ENCODE measurements at places on chromosomes 12 and 14.

DNA sequence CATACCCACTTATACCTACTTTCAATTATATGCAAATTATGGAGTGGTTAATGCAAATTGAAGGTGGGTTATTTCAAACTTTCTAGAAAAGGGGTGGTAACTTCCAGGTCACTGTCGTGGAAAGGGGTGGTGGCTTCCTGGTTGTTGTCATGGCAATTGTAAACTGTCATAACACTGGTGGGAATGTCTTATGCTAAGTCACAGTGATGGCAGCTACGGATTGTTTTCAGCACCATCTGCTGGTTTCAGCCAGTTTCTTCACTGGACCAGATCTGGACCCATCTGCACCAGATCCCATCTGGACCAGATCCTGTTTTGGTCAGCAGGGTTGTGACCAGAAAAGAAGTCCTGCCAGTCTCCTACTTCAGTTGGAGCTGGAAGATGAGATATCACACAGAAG lies 1469.3 kb downstream of the AACS start:
- no peak for DNase-seq

GRCh38 chr12:85130646-85131045 lies 94.5 kb downstream of the LRRIQ1 start:
- DNase-seq, result peak; percentile 9

GRCh38 chr12:110933326-110933974 lies 13.1 kb upstream of the MYL2 start:
- no peak for DNase-seq

- no peak for DNase-seq
Measured at GRCh38 chr12:39603065-39603464, 16.5 kb downstream of the ABCD2 start.

DNA sequence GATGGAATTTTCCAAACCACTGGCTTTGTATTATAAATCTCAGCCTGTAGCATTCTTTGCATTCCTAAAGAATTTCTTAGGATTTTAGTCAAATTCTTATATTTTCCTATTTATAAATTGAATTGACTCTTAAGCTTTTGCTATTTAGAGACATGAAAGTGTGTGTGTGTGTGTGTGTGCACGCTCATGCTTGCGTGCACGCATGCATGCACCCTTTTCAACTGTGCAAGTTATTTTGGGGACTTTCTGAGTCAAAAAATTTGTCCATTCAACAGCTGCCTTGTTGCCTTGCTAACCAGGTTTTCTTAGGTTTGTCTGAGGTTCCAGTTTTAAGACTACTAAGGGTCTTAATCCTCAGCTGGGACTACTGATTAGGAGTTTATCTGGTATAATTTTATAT lies 42.6 kb downstream of the GPATCH2L start:
- DNase-seq, result no peak

- DNase-seq, result peak; percentile 99
Measured at GRCh38 chr14:45891417-45892080, 638.5 kb upstream of the MIS18BP1 start.

- no peak for DNase-seq
Measured at GRCh38 chr12:11668611-11669010, 19.1 kb downstream of the ETV6 start.

- no peak for DNase-seq
Measured at GRCh38 chr14:61176686-61177085, 104.5 kb downstream of the TMEM30B start.

- DNase-seq, result no peak
Measured at GRCh38 chr12:24359418-24359817, 409.9 kb upstream of the SOX5 start.

DNA sequence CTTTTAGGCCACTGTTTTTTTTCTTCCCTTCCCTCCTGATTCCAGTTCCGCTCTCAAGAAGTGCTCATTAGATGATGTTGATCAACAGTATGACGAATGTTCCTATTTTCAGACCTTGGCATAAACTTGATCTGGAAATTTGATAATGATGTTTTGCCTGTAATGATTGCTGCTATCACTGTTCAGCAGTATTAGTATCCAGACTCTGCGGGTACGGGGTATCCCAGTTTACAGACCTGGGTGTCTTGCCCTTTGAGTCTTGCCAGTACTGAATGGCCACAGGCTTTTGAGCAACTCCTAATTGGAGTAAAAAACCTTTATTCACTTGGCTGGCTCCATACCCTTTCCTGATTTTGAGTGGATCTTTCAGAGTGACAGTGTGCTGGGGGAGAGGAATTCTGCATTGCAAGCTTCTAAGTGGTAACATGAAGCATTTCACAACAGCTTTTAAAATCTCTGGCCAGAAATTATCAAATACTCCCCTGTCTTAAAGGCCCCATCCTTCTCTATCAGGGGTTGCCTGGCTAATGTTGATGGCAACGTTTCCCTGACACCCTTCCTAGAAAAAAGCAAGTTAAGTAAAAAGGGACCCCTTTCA lies 5.9 kb upstream of the ASB8 start:
- no peak for DNase-seq

DNA sequence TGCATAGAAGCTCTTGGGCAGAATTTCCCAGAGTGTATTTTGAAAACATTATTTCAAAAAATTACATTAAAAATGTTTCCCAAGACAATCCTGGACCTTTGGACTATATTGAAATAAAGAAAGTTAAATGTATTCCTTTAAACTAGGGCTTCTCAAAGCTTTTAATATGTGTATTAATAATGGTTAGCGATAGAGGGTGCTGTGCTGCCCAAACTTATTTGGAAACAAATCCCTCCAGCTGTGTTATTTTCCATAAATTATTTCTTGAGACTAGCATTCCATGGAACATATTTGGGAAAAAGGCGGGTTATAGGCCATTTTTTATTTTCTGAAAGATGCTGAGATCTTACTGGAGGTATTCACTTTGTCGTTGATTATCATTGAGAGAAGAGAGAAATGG lies 397.8 kb upstream of the MIS18BP1 start:
- DNase-seq, result no peak

DNA sequence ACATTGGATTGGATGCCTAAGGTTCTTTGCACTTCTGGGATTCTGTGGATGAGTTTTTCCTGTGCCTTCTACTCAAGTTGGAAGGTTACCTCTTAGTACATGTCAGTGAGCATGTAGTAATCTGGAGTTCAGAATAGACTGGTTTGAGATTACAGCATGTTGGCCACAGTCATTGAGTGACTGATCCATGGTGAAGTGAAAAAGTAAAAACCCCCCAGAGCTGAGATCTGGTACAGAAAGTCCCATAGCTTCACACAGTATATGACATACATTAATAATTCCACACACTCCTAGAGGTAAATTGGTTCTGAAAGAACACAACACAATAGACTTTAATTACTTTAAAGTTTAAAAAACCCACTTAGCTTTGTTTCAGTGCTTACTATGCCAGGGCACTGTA lies 11.9 kb upstream of the CCND2 start:
- no peak for DNase-seq

DNA sequence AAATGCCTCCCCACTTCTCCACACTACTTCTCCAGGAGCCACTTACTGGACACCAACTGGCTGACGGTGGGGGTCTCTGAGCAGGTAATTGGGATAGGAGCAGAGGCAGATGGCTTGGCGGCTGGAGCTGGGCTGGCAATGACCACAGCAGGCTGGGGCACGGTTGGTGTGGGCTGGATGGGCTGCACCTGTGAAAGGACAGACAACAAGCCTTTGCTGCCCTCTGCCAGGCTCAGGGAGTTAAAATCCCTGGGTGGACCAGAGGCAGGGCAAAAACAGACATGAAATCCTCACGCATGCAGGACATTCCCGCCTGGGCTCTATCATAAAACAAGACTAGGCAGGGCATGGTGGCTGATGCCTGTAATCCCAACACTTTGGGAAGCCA lies 19.3 kb upstream of the TFCP2 start:
- DNase-seq, result peak; percentile 11

- DNase-seq, result peak; percentile 39
Measured at GRCh38 chr14:86766469-86766868, 1226.5 kb downstream of the GALC start.

DNA sequence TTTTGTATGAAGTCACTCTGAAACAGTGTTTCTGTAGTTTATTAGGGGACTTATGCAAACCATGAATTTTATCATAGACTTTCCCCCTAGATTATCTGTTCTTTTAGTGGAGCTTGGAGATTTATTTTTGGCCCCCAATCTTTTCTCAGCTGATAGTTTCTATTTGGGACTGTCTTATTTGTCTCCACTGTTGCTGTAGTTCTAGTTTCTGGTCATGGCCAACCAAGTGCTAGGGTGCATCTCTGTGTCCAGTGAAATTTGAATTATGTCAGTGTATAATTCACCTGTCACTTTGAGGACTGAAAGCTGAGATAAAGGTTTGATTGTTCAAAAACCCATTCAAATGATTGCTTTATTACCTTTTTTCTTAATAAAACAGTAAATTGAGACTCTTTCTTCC lies 61.3 kb downstream of the KTN1 start:
- no peak for DNase-seq

- DNase-seq, result peak; percentile 72
Measured at GRCh38 chr12:13661005-13661887, 320.2 kb downstream of the GRIN2B start.

GRCh38 chr12:111687255-111687654 lies 1.4 kb downstream of the ACAD10 start:
- DNase-seq, result peak; percentile 11

DNA sequence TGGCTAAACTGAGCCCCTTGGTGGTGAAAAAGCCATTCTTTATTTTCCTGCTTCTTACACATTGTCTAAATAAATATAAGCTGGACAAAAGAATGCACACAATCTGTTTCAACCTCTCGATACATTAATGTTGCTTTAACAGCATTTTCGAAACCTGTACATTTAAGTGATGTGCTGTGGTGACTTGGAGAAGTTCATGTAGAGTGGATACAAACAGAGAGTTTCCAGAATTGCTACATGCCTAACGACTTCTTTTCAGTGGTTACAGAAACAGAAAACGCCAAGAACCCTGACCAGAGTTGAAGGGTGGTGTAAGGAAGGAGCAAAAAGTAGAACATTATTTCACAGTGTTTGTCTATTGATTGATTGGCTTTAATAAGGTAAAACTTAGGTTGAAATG lies 500.9 kb downstream of the SLC16A7 start:
- no peak for DNase-seq
